ENCODE measurements at places on chromosomes 6 and 20.

- no peak for DNase-seq
These were observed 41.5 kb downstream of the MAN1A1 start for GRCh38 chr6:119308048-119308570.

- no peak for DNase-seq
These were observed 814.4 kb downstream of the TENT5A start for GRCh38 chr6:80938131-80938530.

DNA sequence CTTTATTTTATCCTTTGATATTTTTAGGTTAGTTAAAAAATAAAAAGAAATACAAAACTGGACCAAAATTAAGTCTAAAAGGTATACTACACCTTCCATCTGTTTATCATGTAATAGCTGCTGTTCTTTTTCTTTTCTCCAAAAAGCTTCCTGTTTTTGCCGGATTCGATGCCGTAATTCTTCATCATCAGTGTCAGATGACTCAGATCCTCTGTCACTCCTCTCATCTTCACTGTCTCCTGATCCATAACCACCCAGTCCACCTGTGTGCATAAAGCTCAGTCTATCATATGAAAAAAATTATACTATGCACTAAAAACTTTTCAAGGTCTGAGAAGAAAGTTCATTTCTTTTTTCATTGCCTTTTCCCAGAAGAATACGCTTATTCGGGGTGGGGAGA lies 8.5 kb upstream of the COQ3 start:
- no peak for DNase-seq

GRCh38 chr6:41813469-41813868 lies 26.0 kb downstream of the TOMM6 start:
- DNase-seq: no peak

DNA sequence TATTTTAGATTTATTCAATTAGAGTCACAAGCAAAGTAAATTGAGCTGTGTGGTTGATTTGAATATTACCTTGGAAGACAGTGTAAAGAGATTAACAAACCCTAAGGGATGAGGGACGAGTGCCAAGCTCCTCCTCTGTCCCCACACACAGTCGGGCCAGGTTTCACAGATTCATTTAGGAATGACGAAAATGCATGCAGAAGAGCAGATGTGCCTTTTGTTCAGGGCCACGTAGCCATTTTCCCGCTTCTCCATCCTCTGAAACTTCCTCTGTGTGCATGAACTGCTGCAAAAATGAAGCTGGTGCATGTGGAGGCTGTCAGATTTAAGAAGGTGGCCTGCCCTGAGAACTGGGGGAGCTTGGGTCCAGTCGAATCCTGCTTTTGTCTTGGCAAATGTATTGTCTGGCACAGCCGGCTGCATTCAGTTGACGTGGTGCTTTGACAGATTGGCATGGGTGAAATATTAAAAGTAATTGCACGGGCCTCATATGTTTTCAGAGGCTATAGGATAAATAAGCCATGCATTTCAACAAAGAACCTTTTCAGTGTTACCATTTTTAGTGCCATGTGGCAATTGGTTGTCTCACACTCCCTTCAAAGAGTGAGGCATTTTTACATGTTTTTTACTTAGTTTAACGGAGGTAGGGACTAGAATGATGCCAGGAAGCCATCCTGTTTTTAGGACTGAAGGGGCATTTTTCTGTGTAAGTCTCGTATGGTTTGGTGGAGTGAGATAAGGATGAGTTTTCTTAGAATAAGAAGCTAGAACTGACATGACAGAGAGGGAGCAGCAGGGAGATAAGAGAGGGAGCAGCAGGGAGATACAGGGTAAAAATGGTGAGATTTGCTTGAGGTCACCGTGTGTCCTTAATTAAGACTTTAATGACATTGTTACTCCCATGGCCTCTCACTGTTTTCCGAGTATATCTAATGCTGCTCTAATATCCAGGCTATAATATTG lies 361.1 kb downstream of the NRN1 start:
- DNase-seq: no peak

GRCh38 chr6:125604257-125604656 lies 145.2 kb upstream of the HEY2 start:
- DNase-seq: no peak

- no peak for DNase-seq
These were observed 37.3 kb upstream of the AHI1 start for GRCh38 chr6:135534773-135535380.

GRCh38 chr6:85772641-85773040 lies 130.0 kb upstream of the SYNCRIP start:
- no peak for DNase-seq

- DNase-seq: no peak
These were observed 9.2 kb downstream of the TP53INP2 start for GRCh38 chr20:34713194-34713943.

GRCh38 chr20:1920252-1920651 lies 25.0 kb downstream of the SIRPA start:
- DNase-seq: no peak

GRCh38 chr6:53066077-53066417 lies 843 bp downstream of the FBXO9 start:
- peak; percentile 72 for DNase-seq

DNA sequence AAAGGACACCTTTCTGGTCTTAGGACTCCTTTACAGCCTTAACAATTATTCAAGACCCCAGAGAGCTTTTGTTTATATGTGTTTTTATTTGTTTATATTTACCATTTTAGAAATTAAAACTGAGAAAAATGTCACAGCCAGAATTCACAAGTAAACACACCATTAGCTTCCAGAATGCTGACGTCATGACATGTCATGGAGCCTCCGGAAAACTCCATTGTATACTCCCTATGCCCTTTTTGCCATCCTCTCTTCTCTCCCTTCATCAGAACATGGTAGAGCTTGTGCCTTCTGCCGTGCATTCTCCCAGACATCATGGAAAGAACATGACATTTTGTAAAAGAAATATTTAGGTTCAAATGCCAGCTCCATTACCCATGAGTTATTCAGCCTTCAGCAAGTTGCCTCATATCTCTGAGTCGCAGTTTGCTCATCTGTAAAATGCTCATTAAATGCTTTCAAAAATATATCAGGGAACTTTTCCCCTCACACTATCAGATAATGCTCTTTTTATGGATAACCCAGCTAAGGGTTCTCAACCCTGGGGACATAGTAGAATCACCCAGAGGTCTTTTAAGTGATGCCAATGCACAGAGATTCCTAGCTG lies 27.8 kb downstream of the TNFAIP3 start:
- no peak for DNase-seq

All from left forelimb (tissue), 1 donor.